Neural crest cell (in vitro differentiated cells): ENCODE measurements at places on chromosomes 4 and X. TPM values are rescaled to one million over a fixed set of nuclear protein-coding genes. Genes with fewer than 3 reads are reported as not detected.

- no peaks in the 10 kb centered on the region for H3K36me3 ChIP-seq
- peak overlapping the region; percentile 12 for H3K27ac ChIP-seq
- H3K4me3 ChIP-seq = no peak overlapping the region
- DNase-seq = no peak
- no peaks in the 10 kb centered on the region for H3K27me3 ChIP-seq
These were observed 371.0 kb downstream of the BCOR start for GRCh38 chrX:39726771-39727170.

DNA sequence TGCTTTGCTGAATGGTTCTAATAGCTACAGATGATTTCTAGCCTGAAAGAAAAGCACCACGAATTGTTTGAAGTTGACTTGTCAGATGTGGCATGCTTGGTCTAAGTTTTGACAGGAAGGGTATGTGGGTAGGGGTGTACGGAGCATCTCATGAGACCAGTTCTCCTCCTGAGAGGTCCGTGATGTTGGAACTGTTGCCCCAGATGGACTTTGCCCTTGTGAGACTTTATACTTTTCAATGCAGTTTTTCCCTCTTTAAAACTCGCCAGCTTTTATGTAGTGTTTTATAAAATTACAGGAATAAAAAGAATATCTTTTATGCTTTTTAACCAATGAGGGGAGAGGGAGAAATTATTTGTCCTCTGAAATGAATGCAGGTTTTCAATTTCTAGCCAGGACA is 16.6 kb upstream of the XG start:
- no peaks in the 10 kb centered on the region for H3K4me1 ChIP-seq
- DNase-seq = no peak
- H3K27ac ChIP-seq = no peak overlapping the region
- peaks cover 31% of the 10 kb centered on the region for H3K36me3 ChIP-seq
- H3K27me3 ChIP-seq = no peaks in the 10 kb centered on the region
- H3K4me3 ChIP-seq = no peak overlapping the region

DNA sequence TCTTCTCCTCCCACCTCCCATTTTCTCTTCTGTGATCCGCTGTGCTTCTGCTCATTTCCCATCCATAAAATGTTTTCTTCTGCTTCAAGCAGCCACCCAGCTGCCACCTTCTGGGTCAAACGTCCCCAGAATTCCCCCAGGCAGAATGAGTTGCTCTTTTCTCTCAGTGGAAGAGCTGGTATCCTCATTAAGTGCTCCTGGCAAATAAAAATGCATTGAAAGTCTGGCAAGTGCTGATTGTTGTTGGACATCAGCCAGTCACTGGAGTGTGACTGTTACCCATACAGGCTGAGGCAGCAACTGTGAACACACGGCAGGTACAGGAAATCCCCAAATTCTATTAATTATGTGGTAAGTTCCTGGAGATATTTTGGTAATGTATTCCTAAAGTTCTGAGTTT is 52.6 kb downstream of the LIMCH1 start:
- peaks cover 3% of the 10 kb centered on the region for H3K4me1 ChIP-seq
- H3K4me3 ChIP-seq = no peak overlapping the region
- no peak for DNase-seq
- H3K27me3 ChIP-seq = no peaks in the 10 kb centered on the region
- H3K27ac ChIP-seq = no peak overlapping the region

GRCh38 chr4:54660591-54660990 is 2.8 kb downstream of the KIT start:
- H3K4me3 ChIP-seq = peak overlapping the region; percentile 94
- DNase-seq = no peak
- peaks cover 40% of the 10 kb centered on the region for H3K27me3 ChIP-seq
- H3K27ac ChIP-seq = no peak overlapping the region

DNA sequence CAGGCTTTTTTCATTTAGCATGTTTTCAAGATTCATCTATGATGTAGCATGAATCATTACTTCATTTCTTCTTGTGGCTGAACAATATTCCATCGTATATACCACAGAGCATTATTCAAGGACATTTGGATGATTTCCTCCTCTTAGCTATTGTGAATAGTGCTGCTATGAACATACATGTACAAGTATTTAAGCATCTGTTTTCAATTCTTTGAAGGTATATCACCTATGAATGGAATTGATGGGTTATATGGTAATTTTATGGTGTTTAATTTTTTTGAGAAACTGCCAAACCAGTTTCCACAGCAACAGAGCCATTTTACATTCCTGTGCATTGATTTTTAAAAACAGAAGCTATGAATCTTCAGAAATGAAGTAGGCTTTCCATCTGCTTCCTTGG is 36.1 kb upstream of the WDR19 start:
- no peaks in the 10 kb centered on the region for H3K36me3 ChIP-seq
- no peaks in the 10 kb centered on the region for H3K27me3 ChIP-seq
- H3K27ac ChIP-seq = no peak overlapping the region
- DNase-seq = no peak
- no peaks in the 10 kb centered on the region for H3K4me1 ChIP-seq
- no peak overlapping the region for H3K4me3 ChIP-seq

- no peaks in the 10 kb centered on the region for H3K36me3 ChIP-seq
- no peak overlapping the region for H3K27ac ChIP-seq
- no peak for DNase-seq
- no peak overlapping the region for H3K4me3 ChIP-seq
- no peaks in the 10 kb centered on the region for H3K4me1 ChIP-seq
These were observed 1972.6 kb downstream of the ARAP2 start for GRCh38 chr4:34271479-34272355.

GRCh38 chr4:164337219-164337944 is 416.5 kb upstream of the SMIM31 start:
- no peaks in the 10 kb centered on the region for H3K27me3 ChIP-seq
- no peak for DNase-seq
- no peak overlapping the region for H3K27ac ChIP-seq

GRCh38 chr4:98864560-98864959 is 64.4 kb downstream of the EIF4E start:
- no peak overlapping the region for H3K4me3 ChIP-seq
- no peak overlapping the region for H3K27ac ChIP-seq
- no peak for DNase-seq

DNA sequence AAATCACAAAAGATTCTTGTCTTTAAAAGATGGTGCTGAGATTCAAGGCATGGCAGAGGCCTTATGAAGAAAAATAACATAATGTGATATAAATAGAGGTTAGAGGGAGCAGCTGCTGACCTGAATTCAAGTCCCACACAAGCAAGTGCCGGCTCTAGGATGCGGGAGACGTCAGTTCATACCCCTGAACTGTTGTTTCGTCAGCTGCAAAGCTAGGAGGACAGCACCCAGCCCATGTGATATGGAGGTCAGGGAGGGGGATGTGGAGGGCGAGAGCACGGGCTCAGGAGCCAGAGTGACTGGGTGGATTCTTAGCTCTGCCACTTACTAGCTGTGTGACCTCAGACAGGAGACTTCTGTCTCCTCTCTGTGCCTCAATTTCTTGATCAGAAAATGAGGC is 77.9 kb downstream of the JAKMIP1 start:
- no peaks in the 10 kb centered on the region for H3K36me3 ChIP-seq
- no peak overlapping the region for H3K4me3 ChIP-seq
- H3K27ac ChIP-seq = no peak overlapping the region
- H3K27me3 ChIP-seq = peaks cover 12% of the 10 kb centered on the region

- H3K27ac ChIP-seq = no peak overlapping the region
- peak; percentile 12 for DNase-seq
- H3K4me3 ChIP-seq = no peak overlapping the region
- peaks cover 47% of the 10 kb centered on the region for H3K4me1 ChIP-seq
These were observed 41.9 kb downstream of the PCDH19 start for GRCh38 chrX:100368167-100368566.

- H3K36me3 ChIP-seq = no peaks in the 10 kb centered on the region
- no peak for DNase-seq
- H3K27me3 ChIP-seq = no peaks in the 10 kb centered on the region
- no peak overlapping the region for H3K27ac ChIP-seq
These were observed 87.9 kb downstream of the TSPAN7 start for GRCh38 chrX:38649221-38649620.

DNA sequence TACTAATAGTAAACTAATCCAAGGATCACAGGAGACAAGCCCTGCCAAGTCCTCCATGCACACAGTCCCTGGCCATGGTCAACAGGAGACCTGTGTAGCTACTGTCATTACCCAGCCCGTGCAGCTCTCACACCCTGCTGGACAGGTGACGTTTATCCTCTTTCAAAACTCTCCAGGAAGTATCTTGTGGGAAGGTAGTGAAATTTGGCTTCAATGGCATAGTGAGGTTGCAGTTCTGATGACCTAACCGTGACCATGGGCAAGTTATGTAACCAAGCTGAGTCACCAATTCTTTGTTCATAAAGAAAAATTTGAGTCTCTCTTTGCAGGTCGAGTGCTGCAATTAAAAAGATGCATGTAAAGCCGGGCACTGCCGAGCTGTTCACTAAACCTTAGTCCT is 11.3 kb upstream of the SLC2A9 start:
- H3K4me1 ChIP-seq = peaks cover 52% of the 10 kb centered on the region
- H3K27ac ChIP-seq = no peak overlapping the region
- no peak overlapping the region for H3K4me3 ChIP-seq
- no peaks in the 10 kb centered on the region for H3K27me3 ChIP-seq
- H3K36me3 ChIP-seq = no peaks in the 10 kb centered on the region

- no peak overlapping the region for H3K27ac ChIP-seq
- H3K27me3 ChIP-seq = no peaks in the 10 kb centered on the region
- H3K36me3 ChIP-seq = peaks cover 25% of the 10 kb centered on the region
- peaks cover 7% of the 10 kb centered on the region for H3K4me1 ChIP-seq
These were observed 28.6 kb downstream of the IDS start for GRCh38 chrX:149476513-149476912.

- H3K4me3 ChIP-seq = no peak overlapping the region
- DNase-seq = no peak
- peaks cover 14% of the 10 kb centered on the region for H3K4me1 ChIP-seq
- H3K27ac ChIP-seq = no peak overlapping the region
- no peaks in the 10 kb centered on the region for H3K27me3 ChIP-seq
- H3K36me3 ChIP-seq = no peaks in the 10 kb centered on the region
These were observed 220.1 kb upstream of the RPL34 start for GRCh38 chr4:108400309-108400708.

- H3K36me3 ChIP-seq = no peaks in the 10 kb centered on the region
- DNase-seq = peak; percentile 57
- H3K4me1 ChIP-seq = no peaks in the 10 kb centered on the region
- no peak overlapping the region for H3K4me3 ChIP-seq
These were observed 138.0 kb downstream of the RBMX2 start for GRCh38 chrX:130539721-130540321.

DNA sequence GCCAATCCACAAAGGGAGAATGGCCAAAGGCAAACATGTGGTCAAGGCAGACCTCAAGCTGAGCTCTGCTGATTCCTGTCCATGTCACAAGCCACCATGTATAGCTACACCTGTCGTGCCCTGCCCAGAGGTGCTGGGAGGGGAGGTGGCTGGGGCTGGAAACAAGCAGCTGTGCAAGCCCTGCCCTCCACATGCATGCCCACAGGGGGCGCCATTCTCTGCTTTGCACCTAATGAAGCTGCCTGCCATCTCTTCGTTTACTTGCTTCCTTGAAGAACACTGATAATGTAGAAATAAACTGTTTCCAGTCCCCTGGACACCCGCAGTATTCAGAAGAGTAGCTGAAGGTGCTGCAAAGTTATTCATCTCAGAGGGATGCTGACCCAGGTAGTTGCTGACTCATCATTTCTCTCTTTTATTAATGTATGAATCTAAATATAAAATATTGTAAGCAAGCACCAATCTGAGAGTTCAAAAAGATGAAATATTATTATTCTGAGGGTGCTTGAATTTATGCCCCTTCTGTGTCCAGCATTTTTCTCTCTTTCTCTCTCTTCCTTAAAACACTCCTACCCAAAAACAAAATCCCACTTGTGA is 278.6 kb downstream of the ADGRA3 start:
- H3K27me3 ChIP-seq = no peaks in the 10 kb centered on the region
- no peaks in the 10 kb centered on the region for H3K36me3 ChIP-seq
- H3K4me3 ChIP-seq = no peak overlapping the region
- no peak overlapping the region for H3K27ac ChIP-seq
- DNase-seq = peak; percentile 39

DNA sequence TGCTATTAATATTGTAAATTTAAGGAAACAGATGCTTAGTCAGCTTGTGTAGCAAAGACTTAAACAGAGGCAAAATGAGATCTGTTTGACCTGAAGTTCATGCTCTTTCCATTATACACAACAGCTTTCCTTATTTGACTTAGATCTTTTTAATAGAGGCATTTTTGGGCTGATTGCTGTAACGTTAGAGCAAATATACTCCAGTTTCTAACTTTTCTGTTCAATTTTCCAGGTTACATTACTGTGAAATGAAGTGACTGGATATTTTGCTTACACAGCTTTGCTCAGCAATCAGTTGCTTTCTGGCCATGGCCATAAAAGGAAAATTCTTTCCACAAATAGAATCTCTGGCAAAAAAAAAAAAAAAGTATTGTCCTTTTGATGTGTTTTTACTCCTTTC is 146.2 kb downstream of the PCDH7 start:
- no peaks in the 10 kb centered on the region for H3K27me3 ChIP-seq
- DNase-seq = no peak
- no peaks in the 10 kb centered on the region for H3K36me3 ChIP-seq
- H3K4me3 ChIP-seq = no peak overlapping the region
- no peak overlapping the region for H3K27ac ChIP-seq
- H3K4me1 ChIP-seq = peaks cover 8% of the 10 kb centered on the region

DNA sequence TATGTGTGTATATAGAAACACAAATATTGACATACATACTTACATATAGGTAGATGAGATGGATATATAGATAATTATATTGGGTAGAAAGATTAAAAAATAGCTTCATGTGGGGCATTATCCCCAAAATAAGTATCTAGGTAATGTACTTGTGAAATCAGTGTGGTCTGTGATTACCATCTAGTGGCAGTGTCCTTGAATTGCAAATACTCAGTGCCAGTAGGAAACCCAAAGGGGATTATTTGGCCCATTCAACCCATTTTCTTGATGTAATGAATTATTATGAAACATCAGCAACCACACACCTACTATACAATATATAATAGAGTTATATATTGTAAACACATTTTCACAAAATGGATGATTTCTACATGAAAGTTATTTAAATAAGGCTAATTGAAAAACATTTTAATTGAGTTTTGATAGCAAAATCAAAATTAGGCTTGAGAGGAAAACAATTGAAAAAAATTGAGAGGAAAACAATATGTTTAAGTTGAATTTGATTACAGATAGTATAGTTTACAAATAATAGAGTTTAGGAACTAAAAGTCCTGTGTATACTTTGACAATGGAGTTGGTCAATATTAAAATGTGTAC is 389.4 kb downstream of the GALNTL6 start:
- no peaks in the 10 kb centered on the region for H3K4me1 ChIP-seq
- no peaks in the 10 kb centered on the region for H3K27me3 ChIP-seq
- no peak overlapping the region for H3K4me3 ChIP-seq
- H3K27ac ChIP-seq = no peak overlapping the region
- DNase-seq = no peak
- H3K36me3 ChIP-seq = no peaks in the 10 kb centered on the region

GRCh38 chr4:106583567-106583966 is 215.0 kb upstream of the GIMD1 start:
- no peaks in the 10 kb centered on the region for H3K4me1 ChIP-seq
- DNase-seq = no peak
- H3K4me3 ChIP-seq = no peak overlapping the region
- no peak overlapping the region for H3K27ac ChIP-seq
- H3K27me3 ChIP-seq = no peaks in the 10 kb centered on the region

TACC3 gene
- total RNA-seq = 159 and 165 TPM in 2 replicates

FGF13 gene
- 81.1 and 85.5 TPM in 2 replicates for total RNA-seq

AKAP17A gene
- 43.9 and 44.0 TPM in 2 replicates for total RNA-seq

BEX1 gene
- 60.0 TPM in 2 replicates for total RNA-seq

CXCL6 gene
- 0.39 TPM in 1 of 2 replicates, not detected in the other for total RNA-seq

USP17L22 gene
- total RNA-seq = not detected in 2 replicates

STATH gene
- total RNA-seq = not detected in 2 replicates

INPP4B gene
- total RNA-seq = 7.0 and 7.3 TPM in 2 replicates

EVC2 gene
- total RNA-seq = 6.4 and 7.2 TPM in 2 replicates

SPANXN5 gene
- total RNA-seq = not detected in 2 replicates

NDNF gene
- total RNA-seq = 23.9 and 25.4 TPM in 2 replicates

TMEM271 gene
- 0.26 and 0.32 TPM in 2 replicates for total RNA-seq
